Pancreas (tissue), 10 donors: ENCODE measurements at places on chromosomes 2 and 18. TPM values are rescaled to one million over a fixed set of nuclear protein-coding genes. Genes with fewer than 3 reads are reported as not detected.

DNA sequence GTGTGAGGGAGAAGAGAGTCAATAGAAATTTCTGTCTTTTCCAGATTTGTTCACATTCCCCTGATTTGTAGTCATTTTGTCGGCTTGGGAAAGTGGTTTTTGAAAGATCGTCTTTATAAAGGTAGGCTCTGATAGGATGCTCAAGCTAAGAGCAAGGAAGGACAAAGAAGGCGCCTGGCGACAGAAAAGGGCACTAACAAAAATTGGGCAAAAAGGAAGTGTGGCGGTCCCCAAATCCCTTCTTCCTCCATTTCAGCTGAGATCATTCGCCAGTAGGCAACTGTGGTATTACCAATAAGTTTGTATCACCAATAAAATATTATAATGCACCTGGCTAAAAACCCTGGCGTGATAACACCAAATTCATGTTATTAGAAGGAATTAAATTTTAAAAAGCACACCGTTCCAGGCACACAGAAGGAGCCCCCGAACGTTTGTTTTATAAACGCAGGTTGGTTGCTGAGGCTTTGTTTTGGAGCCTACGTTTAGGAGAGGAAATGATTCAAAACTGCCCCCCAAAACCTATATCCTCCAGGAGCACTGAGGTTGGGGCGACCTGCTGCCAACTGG, 756 bp upstream of the PTPN4 start:
- H3K4me1 ChIP-seq, result peaks cover 18% of the 10 kb centered on the region
- H3K27me3 ChIP-seq, result no peaks in the 10 kb centered on the region
- H3K27ac ChIP-seq, result peak overlapping the region; percentile 95
- peak overlapping the region; percentile 81 for H3K4me3 ChIP-seq

- DNase-seq, result no peak
- H3K27me3 ChIP-seq, result no peaks in the 10 kb centered on the region
- H3K4me3 ChIP-seq, result no peak overlapping the region
These were observed 19.3 kb downstream of the RBMS1 start for GRCh38 chr2:160474319-160474645.

Gene TUBA3E
- polyA plus RNA-seq, result not detected

DNA sequence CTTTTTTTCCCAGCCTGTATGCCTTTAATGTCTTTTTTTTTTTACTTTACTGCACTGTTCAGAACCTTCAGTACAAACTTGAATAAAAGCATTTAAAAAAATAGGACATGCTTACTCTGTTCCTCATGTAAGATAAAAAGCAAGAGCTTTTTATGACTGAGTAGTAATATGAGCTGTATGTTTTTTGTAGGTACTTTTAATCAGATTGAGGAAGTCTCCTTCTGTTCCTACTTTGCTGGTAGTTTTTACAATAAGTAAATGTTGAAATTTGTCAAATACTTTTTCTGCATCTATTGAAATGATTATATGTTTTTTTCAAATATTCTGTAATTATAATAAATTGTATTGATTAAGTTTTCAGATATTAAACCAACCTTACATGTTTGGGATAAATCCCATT, 189.8 kb downstream of the FAM210A start:
- peaks cover 2% of the 10 kb centered on the region for H3K4me1 ChIP-seq
- no peaks in the 10 kb centered on the region for H3K36me3 ChIP-seq
- H3K27me3 ChIP-seq, result no peaks in the 10 kb centered on the region
- no peak for DNase-seq
- H3K27ac ChIP-seq, result no peak overlapping the region
- H3K4me3 ChIP-seq, result no peak overlapping the region

GRCh38 chr2:134395779-134396178, 141.9 kb downstream of the MGAT5 start:
- DNase-seq, result no peak
- no peaks in the 10 kb centered on the region for H3K36me3 ChIP-seq
- no peak overlapping the region for H3K27ac ChIP-seq
- no peaks in the 10 kb centered on the region for H3K27me3 ChIP-seq
- H3K4me3 ChIP-seq, result no peak overlapping the region
- H3K4me1 ChIP-seq, result no peaks in the 10 kb centered on the region

Gene IL36G
- polyA plus RNA-seq, result not detected

DNA sequence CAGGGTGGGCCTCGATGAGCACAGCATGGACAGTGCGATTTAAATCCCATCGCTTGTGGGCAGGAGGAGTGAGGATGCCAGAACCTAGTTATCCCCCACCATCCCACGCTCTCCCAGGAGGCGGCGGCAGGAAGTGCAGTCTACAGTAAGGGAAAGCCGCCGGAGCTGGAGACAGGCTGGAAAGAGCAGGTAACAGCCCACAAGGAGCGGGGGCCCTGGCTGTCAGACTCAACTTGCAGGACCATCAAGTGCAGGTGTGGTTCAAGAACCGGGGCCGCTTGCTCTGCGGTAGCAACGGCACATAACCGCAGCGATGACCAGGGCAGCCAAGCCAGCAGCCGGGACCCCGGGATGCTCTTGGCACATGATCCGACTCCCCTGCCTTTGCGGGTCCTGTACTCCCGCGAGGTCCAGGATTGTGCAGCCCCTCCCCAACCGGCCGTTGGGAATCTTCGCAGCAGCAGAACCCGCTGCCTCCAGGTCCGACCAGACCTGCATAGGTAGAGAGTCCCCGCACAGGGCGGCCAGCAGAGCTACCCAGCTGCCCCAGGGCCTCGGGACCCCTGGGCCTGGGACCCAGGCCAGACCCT, 82.1 kb downstream of the BIN1 start:
- H3K27ac ChIP-seq, result no peak overlapping the region
- DNase-seq, result peak; percentile 63
- no peak overlapping the region for H3K4me3 ChIP-seq
- H3K27me3 ChIP-seq, result no peaks in the 10 kb centered on the region
- H3K36me3 ChIP-seq, result no peaks in the 10 kb centered on the region

DNA sequence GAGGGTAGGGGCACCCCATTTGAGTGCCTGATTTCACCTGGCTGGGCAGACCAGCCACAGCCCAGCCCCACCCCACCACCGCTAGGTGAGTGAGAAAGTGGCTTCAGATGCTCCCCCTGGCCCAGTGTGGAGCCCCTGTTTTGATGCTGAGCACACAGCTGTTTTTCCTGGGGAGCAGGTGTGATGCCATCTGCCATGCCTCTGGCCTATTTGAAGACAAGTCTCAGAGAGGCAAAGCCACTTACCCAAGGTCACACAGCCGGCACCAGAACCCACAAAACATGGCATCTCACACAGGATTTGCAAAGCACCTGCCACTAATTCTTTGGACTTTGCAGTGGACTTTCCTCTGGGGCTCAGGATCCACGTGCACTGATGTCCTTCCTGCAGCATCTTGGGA, 131.3 kb downstream of the INHBB start:
- peaks cover 17% of the 10 kb centered on the region for H3K4me1 ChIP-seq
- H3K4me3 ChIP-seq, result no peak overlapping the region
- H3K27me3 ChIP-seq, result no peaks in the 10 kb centered on the region
- no peak overlapping the region for H3K27ac ChIP-seq
- DNase-seq, result no peak

Gene CD207
- 0.16 TPM for polyA plus RNA-seq

- no peaks in the 10 kb centered on the region for H3K36me3 ChIP-seq
- no peaks in the 10 kb centered on the region for H3K27me3 ChIP-seq
- H3K4me3 ChIP-seq, result no peak overlapping the region
- H3K4me1 ChIP-seq, result peaks cover 17% of the 10 kb centered on the region
- no peak for DNase-seq
- H3K27ac ChIP-seq, result peak overlapping the region; percentile 34
These were observed 167.9 kb upstream of the SPATS2L start for GRCh38 chr2:200138391-200139124.

Gene LHCGR
- polyA plus RNA-seq, result not detected

DNA sequence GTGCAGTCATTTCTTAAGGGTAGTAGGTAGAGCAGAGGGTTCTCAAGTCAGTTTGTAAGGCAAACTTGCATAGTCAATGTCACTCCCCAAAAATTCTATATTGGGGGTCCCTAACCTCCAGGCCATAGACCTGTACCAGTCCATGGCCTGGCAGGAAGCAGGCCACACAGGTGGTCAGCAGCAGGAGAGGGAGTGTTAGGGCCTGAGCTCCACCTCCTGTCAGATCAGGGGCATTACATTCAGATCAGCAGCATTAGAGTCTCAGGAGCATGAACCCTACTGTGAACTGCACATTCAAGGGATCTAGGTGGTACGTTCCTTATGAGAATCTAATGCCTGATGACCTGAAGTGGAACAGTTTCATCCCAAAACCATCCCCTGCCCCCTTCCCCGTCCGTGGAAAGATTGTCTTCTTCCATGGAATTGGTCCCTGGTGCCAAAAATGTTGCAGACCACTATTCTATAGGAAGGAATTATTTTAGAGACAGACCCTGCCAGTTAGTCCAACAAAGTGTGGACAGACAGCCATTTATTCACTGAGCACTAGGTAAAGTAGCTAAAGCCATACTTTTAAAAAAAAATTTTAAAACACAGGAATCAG, 6.7 kb downstream of the COA5 start:
- H3K36me3 ChIP-seq, result peaks cover 3% of the 10 kb centered on the region
- no peak overlapping the region for H3K27ac ChIP-seq
- H3K27me3 ChIP-seq, result no peaks in the 10 kb centered on the region
- no peak overlapping the region for H3K4me3 ChIP-seq
